ENCODE measurements at places on chromosomes 5 and 9.
A peak's percentile ranks its signal among the peaks of the same experiment; 100 is the strongest.

DNA sequence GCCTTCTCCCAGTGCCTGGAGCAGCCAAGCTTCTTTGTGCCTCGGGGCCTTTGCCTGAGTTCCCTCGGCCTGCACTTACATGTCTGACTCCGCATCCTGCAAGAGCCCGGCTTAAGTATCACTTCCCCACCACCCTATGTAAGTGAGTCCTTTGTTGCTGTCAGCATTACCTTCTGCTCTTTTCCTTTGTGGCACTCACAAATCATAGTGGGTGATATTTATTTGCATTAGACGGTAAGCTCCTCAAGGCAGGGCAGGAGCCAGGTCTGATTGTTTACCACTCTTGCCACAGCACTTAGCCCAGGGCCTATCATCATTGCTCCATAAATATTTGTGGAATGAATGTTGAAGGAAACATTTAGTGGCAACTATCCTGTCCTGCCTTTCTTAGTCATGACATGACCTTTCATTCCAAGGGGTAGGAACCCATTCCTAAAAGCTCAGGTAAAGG is 4.8 kb downstream of the GM2A start:
- DNase-seq = no peak

DNA sequence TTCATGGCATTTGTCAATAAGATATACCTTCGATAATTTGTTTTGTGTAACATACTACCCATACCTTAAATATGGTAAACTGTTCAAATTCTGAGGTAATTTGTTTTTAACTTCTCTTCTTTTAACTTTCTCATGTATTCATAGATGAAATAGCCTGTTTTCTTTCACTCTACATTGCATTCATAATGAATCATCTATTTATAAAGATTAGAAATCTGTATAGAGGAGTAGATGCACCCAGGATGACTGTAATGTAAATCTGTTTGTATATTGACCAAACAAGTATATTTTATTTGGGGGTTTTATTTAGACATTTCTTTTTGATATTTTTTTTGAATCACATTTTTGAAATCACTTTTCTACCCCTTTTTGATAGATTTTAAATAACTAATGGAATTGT is 144.6 kb downstream of the CD180 start:
- DNase-seq = no peak

GRCh38 chr5:158715592-158715991 is 384.1 kb downstream of the EBF1 start:
- no peak for DNase-seq

DNA sequence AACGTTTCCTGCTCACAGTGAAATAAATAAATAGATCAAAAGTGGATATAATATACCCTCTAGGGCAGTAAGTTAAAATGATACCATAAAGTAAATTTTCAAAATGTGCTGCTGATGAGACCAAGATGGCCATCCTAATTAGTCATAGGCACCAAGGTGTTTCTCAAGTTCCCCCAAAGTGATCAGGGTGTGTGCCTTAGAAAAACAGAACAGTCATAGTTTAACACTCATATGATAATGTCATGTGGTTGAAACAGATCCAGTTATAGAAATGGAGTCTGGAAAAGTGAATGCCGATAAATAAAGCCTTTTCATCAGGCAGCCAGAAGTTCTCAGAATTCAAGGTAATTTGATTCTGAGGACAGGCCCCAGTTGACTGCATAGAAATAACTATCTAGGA is 161.5 kb upstream of the CDKN2B start:
- no peak for DNase-seq

GRCh38 chr9:74951725-74952151 is 974 bp downstream of the C9orf40 start:
- DNase-seq = no peak

GRCh38 chr5:137372773-137373160 is 126.4 kb downstream of the SPOCK1 start:
- no peak for DNase-seq

DNA sequence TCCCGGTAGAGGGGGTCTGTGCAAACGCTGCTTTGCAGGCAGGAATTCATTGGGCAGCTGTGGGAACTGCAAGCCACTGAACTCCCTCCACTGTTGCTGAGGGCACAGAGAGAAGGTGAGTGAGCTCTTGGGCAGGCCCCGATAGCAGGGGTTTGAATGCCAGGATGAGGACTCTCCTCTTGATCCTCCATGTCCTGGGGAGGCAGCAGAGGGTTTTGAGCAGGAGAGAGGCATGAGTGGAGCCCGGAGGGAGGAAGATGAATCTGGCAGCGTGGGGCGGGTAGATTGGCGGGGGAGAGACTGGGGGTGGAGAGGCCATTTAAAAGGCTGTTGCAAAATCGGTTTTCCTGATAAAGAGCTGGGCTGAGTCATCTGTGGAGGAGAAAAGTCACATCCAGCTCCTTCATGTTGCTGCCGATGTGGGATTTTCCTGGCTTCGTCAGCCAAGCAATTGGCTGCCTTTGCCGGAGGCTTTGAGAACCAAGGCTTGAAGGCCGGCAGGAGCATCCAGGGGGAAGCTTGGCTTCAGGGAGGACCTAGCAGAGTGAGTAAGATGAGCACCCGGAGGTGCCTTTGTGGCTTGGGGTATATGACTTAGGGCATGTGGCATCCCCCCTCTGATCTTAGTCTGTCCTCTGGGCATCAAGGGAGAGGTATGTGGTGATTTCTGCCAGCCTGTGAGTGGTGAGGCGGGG is at the start of gene SYNPO:
Gene SYNPO, plus strand, starts transcription at position 350 of the 695 bp plus-strand sequence. CDS start 7,616 bp downstream, outside the sequence.
- peak; percentile 74 for DNase-seq

DNA sequence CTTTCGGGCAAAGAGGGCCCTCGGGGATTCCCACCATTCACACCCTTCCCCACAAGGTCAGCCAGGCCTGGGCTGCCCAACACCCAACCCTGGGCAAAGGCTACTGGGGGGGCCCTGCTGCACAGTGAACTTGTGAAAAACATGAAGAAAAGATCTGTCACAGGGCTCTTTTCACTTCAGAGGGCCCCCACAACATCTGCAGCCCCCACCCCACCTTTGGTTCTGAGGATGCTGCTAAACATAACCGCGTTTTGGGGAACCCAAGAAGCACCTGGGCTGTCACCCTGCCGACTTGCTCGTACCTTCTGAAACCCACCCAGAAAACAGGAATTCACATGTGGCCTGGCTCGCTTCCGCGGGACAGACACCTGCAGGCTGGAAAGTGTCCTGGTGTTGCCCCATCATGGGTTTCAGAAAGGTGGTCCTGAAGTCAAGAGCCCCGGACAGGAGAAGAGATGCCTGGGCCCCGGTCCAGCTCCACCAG is 29.3 kb downstream of the B4GALT1 start:
- no peak for DNase-seq

DNA sequence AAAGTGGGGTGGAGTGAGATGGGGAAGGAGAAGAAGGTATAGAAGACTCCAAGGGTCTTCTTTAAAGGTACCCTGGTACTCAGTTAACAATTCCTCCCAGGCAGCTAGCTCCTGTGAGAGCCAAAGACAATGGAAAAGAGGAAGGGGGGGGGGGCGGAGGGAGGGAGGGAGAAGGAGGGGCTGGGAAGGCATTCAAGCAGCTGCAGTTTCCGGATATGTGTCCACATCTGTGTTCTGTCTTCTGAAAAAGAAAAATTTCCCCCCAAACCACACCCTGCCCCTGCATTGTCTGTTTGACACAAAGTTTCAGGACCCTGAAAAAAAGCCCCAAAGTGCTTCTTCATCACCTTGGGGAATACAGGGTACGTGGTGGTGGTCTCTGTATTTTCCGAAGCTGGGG is 11.1 kb downstream of the SPRY4 start:
- peak; percentile 78 for DNase-seq

DNA sequence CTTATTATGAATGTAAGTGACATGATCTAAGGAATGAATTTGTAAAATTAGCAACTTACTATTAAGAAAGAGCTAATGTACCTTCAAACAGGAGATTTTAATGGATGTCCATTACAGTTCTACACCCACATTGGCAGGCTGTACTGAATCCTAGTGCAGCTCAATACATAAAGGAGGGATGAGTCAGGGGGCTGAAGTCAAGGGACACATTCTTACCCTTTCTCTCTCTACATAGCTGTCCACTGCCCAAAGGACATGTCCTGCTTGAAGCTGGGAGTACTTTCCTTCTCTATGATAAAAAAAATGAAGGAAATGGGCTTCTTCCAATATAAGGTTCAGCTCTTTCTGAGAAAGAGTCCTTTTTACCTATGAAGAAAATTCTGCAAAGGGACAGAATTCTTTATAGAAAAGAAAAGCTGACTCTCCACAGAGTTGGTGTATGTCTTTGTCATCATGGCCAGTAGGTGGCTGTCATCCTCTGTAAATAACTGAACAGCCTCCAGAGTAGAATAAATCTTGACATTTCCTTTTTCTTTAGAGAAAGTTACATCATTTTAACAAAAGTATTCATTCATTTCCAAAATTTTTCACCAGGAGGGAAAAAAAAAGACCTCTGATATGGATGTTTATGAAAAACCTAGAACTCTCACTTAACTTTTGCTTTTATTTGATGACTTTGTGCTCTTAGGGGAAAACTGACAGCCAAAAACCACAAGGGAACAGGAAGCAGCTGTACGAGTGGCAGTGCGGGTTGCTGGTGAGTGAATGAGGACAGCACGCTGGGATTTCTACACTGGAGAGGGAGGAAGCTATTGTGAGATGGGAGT is 13.1 kb upstream of the IFNA14 start:
- no peak for DNase-seq

GRCh38 chr9:101566904-101567724 is 27.7 kb downstream of the PPP3R2 start:
- no peak for DNase-seq

DNA sequence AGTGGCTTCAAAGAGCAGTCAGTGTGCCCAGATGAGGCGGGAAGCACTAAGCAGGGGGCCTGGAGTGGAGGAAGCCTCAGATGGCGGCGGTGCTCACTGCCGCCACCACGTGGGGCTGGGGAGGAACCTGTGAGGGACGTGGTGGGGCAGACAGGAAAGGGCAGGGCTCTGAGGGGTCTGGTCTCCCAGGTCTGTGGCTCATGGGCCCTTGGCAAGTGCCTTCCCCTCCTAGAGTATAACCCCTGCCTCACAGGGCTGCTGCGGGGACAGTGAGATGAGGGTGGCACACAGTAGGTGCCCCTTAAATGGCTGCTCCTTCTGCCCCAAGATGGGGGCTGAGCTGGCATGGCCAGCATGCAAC is 26.6 kb downstream of the NR5A1 start:
- DNase-seq = peak; percentile 17

- no peak for DNase-seq
These were observed 2.9 kb downstream of the IQGAP2 start for GRCh38 chr5:76406014-76406413.

GRCh38 chr5:158070859-158071258 is 211.9 kb upstream of the CLINT1 start:
- DNase-seq = no peak

DNA sequence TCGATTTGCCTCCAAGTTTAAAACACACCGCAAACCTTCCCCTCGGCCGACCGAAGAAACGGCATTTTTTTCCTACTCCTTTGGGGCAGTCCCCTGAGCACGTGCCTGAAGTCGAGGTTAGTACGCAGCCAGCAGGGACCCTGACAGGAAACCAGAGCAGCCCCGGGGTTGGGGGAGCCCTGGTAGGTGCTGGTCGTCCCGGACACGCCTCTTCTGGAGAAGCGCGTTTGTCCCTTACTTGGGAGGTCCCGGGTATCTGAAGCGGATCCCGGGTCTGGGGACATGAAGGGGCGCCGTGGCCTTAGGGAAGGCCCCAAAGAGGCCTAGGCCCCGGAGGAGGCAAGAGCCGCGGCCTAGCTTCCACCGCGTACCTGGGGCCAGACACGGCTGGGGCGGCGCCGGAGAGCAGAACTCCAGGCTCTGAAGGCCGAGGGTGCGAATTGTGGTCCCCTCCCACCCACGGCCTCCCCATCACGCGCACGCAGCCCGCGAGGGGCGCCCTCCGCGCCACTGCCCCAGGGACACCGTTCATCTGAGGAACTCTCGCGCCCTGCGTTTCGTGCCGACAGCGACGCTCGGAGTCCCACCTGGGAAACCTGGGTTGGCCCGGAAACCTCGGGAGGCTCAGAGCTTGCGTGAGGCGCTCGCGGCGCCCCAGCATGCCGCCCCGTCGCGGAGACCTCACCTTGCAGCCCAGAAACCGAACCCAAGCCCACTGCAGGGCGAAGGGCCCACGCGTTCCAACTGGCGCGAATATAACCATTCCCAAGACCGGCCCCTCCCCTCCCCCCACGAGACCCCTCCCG is 10.4 kb downstream of the OTP start:
- peak; percentile 28 for DNase-seq

DNA sequence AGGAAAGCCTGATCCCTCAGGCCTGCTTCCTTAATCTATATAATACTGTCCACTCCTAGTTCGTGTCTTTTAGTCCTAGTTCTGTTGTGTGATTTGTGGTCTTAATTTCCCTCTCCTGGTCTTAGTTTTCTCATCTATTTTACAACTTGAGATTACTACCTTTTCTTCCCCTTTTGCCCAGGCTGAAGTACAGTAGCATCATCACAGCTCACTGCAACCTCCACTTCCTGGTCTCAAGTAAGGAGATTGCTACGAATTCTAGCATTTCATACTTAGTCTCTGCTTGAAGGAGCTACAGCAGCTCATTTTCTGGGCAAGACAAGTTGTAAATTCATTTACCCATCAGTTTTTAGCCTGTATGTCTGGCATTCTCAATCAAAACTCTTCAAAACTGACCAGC is 5.5 kb downstream of the TRIM32 start:
- DNase-seq = no peak

GRCh38 chr9:127818574-127818973 is 15.9 kb downstream of the FPGS start:
- DNase-seq = no peak

DNA sequence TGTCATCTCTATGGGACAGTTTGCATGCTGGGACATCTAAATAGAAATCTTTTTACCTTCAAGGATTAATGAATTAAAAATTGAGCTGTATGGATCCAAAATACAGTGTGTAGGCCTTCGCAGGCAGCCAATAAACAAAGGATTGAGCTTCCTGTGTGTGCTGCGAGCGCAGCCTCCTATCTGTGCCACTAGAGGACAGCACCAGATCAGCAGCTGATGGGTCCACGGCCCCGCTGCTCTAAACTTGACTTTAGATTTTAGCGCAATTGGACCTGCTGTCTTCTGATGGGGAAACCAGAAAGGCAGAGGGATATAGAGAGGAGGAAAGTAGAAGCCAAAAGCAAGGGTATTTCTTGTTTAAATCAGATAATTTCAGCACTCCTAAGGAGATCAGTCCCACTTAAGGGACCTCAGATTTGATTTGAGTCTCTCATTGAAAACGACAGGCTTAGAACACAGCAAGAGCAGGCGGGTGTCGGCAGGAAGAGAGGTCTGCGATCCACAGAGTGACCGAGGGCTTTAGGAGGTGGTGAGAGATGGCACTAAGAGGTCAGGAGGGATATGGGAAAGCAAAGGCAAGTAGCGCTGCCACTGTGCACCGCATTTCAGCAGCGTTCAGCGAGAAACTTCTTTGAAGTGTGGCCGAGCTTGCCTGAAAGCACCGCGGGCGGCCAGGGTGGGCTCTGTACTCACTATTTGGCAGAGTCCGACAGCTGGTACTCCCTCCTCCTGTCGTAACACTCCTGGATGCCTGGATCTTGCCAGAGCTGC is 214.3 kb downstream of the GNA14 start:
- peak; percentile 73 for DNase-seq

GRCh38 chr5:56517011-56517416 is 283.9 kb upstream of the ANKRD55 start:
- DNase-seq = peak; percentile 34

- DNase-seq = no peak
These were observed 22.5 kb upstream of the JAKMIP2 start for GRCh38 chr5:147805030-147805454.

Data from left hindlimb (tissue), 1 donor.